ENCODE measurements at places on chromosomes 5 and 9.

- no peak for DNase-seq
Measured at GRCh38 chr5:74993743-74994142, 58.6 kb downstream of the GCNT4 start.

DNA sequence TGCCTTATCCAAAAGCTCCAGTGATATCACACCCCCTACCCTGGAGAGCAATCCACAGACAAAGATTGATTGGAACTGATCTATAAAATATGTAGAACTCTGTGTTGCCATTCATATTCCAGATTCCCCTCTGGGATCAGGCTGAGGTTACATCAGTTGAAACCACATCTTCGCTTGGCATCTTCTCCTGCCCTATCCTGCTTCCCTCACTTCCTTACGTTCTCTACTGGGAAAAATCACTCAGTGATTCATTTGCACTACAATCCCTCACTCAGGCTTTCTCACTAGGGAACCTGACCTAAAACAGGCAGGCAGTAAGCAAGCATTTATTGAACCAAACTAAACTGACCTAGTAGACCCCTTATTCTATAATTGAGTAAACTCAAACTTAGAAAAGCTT is 111.7 kb downstream of the ESM1 start:
- no peak for DNase-seq

DNA sequence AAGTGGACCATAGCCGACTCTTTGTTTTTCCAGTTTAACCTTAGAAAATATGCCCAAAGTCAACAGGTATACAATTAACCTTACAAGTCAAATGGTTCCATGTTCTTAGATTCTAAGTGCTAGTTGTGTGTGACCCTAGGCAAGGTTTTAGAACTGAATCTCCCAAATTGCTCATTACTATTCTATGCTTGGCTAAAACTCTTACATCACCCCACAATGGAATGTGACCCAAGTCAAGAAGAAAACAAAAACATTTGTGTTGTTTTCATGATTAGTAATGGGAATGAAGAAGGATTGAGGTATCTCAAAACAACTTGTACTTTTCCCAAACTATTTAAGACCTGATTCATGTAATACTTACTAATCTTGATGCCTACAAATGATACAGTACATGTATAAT is 159.2 kb downstream of the ARRDC3 start:
- no peak for DNase-seq

- DNase-seq: no peak
Measured at GRCh38 chr5:64532212-64532611, 26.4 kb downstream of the RGS7BP start.

- no peak for DNase-seq
Measured at GRCh38 chr5:109045710-109046109, 298.0 kb downstream of the FER start.
